ENCODE measurements at places on chromosomes 2 and 18.

DNA sequence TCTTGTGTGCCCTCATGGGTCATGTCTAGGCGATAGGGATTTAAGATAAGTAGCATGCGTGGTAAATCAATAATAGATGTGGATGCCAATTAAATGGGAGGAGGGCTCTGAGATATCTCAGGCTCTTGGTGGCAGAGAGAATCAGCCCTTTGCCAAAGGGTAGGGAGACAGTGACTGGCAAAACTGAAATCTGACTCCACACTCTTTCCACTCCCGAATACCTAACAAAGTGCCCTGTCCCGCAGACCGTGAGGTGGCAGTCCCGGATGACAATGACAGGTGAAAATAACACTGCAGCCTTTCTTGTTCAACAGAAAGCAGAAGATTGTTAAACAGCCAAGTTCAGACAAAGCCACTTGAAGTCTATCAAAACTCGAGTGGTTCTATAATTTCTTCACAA is 47.0 kb downstream of the C2orf76 start:
- no peak for DNase-seq

DNA sequence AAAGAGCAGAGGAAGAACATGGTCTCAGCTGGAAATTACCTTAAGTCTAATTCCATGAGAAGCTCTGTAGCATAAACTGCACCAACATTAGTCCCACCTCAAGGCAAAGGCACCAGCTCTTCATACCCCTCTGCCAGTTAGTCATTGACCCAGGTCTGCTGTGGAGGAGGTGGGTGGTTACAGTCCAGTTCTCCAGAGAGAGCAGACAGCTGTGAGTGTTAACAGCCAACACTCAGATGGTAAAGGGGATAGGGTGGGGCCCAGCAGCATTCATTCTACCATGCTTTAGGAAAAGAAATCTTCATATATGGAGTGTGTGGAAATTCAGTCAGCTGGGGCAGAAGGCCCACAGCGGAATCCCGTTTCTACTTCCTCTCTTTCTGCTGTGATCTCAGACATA is 159.7 kb upstream of the FBXO11 start:
- no peak for DNase-seq

DNA sequence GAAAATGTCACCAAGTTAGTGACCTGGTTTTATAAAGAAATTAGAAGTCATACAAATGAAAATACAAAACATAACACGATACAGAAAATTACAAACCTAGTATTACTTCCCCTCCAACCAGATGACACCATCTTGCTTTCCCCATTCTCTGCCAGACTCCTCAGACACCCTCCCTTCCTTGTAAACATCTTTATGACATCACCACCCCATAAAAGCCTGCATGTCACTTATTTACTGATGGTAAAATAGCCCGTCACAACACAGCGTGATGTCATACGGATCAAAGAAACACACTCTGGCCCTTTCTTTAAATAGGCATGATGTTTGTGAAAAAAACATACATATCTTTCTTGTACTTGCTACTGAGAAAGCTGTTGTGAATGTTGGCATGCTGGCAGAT is 254.8 kb upstream of the SOX11 start:
- no peak for DNase-seq

GRCh38 chr2:229855116-229855515 is 66.7 kb downstream of the TRIP12 start:
- DNase-seq, result no peak

DNA sequence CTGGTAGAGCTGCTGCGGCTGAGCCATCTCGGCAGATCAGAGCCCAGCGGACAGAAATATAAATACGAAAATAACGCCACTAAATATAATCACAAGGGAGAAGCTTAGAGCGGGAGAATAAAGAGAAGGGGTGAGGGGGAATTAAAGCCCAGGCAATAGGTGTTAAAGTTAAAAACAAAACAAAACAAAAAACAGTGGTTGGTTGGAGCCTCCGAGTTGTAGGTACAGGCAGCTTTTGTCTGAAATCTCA is 1.3 kb upstream of the MEIS1 start:
- no peak for DNase-seq

DNA sequence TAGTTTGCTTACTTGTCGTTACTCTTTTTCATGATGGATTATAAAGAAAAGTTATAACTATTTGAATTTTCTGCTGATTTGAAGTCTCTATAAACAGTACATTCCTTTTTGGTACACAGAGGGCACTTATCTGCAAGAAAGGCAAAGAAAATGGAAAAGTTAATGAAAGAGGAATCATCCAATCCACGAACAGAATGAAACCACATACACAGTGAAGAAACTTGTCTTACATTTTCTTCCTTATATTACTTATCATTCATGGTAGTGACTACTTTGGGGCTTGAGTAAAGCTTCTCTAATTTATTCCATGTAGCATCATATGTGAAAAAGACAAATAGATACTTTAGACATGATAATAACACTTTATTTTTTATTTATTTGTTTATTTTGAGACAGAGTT is 14.8 kb upstream of the ACTR3 start:
- DNase-seq, result no peak

DNA sequence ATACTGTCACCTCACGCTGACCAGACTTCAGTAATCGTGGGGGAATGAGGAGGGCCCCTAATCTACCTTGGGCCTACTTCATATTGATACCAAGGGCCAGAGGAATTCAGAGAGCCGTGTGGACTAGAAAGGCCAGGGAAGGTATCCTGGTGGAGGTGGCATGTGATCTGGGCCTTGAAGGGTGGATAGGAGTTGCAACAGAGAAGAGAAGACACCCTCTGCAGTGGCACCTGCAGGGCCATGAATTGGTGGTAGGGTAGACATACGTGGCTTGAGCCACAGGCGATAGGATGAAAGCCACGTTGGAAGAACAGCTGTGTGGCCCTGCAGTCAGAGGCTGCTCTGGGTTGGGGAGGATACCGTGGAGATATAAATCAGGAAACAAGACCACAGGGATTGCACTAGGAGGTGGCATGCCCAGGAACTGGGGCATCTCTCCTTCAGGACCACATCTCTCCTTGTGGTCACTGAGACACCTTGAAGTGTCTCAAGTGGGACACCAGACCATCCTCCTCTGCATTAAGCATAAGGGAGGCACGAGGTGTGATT is 141.4 kb downstream of the CYP26B1 start:
- peak; percentile 45 for DNase-seq

DNA sequence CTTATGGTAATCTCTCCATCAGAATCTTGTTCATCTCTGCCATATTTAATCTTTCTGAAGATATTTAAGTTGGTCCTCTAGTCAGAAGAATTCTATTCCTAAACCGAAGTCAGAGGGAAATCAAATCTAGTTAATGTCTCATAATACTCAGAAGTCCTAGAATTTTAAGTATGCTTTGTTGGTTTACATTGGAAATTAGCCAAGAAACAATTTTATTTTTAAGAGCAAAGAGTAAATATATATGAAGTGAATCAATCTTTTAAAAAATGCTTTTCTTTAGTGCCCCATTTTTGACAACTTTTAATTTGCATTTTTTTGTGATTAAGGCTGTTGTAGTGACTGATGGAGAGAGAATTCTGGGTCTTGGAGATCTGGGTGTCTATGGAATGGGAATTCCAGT is 38.1 kb downstream of the ME2 start:
- no peak for DNase-seq

DNA sequence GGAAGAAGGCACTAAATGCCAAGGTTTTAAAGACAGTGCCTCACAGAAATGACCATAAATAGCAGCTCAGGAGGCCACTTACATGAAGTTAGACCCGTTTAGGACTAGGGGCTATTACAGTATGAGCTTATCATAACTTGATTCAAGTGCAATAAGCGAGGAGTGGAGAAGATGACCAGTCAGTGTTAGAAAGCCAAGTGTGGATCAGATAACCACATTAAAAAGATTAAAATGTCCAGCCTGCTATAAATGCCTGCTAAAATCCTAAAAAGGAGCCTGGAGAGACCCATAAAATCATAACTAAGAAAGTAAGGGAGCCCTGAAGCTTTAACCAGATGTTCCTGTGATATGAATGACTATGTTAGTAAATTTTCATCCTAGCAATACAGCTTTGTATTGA is 117.5 kb upstream of the ZNF521 start:
- DNase-seq, result no peak

GRCh38 chr2:230205034-230205433 is 14.8 kb downstream of the SP110 start:
- DNase-seq, result no peak

DNA sequence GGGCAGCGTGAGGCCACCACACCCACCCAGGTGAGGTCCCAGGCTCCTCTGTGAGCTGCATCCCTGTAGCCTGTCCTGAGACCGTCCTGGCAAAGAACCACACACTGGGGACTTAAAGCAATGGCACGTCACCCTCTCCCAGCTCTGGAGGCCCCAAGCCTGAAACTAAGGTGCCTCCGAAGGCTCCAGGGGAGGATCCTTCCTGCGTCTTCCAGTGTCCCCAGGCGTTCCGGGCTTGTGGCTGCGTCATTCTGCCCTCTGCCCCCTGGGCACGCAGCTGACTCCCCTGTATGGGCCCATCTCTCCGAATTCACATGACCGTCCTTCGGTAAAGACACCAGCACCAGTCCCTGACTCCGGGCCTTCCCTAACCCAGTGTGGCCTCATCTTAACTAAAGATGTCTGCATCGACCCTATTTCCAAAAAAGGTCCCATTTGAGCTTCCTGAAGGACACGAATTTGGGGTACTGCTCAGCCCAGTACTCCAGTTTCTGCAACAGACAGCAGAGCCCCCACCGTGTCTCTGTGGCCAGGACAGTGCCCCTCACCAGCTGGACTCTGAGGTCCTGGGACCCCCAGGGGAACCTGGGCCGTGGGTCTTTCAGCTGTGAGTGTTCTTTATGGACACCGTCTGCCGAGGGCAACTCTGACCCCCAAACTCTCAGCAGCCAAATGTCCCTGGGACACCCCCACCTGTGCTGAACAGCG is 75.2 kb upstream of the CTDP1 start:
- peak; percentile 41 for DNase-seq

GRCh38 chr18:58105206-58105887 is 61.3 kb downstream of the NEDD4L start:
- no peak for DNase-seq

- DNase-seq, result no peak
Measured at GRCh38 chr2:128558895-128559532, 240.3 kb upstream of the HS6ST1 start.

- no peak for DNase-seq
Measured at GRCh38 chr2:126786765-126787164, 111.9 kb upstream of the TEX51 start.

GRCh38 chr2:39275016-39275415 is 31.2 kb upstream of the CDKL4 start:
- DNase-seq, result no peak

DNA sequence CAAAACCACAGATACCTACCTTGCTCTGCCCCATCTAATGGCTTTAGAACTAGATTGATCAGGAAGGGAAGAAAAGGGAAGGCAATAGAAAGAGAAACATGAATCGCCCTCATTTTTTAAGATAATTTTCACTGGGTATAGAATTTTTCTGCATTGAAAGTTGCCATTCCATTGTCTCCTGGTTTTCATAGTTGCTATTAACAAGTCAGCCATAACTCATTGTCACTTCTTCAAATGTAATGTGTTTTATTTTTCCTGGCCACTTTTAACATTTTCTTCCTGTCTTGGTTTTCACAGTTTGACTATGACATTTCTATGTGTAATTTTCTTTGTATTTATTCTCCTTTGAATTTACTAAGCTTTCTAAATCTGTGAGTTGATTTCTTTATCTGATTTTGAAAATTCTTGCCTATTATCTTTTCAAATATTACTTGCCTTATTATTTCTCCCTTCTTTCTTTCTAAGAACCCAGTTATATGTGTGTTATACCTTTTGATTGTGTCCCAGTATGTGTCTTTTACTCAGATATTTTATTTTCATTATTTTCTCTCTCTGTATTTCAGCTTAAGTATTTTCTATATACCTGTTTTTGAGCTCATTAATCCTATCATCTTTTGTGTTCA is 85.5 kb upstream of the GLI2 start:
- no peak for DNase-seq

DNA sequence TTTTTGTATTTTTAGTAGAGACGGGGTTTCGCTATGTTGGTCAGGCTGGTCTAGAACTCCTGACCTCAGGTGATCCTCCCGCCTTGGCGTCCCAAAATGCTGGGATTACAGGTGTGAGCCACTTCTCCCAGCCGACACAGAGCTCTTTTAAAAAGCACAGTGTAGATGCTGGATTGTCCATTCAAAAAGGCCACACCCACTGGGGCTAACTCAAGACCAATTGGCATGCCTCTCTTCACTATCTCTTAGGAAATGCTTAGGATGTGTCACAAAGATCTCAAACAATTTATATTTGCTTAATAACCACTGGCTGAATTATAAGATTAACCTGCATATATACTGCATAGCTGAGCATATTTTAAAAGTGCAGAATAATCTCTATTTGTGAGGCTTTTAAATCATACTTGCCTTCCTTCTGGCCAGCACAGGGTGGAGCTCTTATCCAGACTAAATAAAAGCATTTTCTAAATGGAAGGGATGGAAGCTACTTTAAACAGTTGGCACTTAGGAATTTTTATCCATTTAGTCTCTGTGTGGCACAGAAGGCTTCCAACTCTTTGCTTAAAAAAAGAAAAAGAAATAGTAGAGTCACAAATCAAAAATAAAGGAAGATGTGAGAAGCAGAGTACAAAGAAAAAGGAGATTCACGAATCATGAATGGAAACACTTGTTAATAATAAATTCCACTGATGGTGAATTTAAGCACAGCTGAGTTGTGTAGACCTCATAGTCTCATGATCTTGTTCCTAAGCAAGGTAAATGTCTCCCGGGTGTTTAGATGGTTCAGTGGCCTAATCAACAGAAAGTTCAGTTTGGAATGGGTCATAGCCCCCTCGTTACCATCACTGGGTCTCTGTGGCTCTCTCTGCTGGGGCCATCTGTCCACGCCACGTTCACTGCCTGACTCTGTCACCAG is 22.4 kb downstream of the CRYGD start:
- DNase-seq, result no peak

DNA sequence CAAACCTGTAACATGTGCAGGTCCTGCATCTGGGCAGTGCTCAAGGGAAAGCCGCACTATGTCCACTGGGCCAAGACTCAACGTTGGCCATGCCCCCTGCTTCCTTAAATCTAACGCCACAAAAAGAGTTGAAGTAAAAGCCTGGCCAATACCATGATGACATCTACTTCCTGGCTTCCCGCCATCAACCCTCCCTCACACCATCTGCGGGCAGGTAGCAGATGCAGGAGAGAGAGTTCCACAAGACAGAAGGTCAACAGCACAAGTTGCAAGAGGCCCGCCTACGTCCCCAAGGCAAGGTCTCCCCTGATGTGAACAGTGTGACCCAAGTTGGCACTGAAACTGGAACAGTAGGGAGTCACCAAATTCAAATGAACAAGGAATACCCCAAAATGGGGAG is 48.4 kb downstream of the ABCG8 start:
- no peak for DNase-seq

GRCh38 chr2:128633501-128633900 is 314.8 kb upstream of the HS6ST1 start:
- DNase-seq, result no peak

- no peak for DNase-seq
Measured at GRCh38 chr2:163673522-163673921, 62.3 kb downstream of the FIGN start.

GRCh38 chr2:38613126-38613848 is 10.6 kb upstream of the HNRNPLL start:
- DNase-seq, result no peak

GRCh38 chr18:7568426-7568825 is 1.3 kb downstream of the PTPRM start:
- DNase-seq, result no peak
